Left lung (tissue), 14 donors: ENCODE measurements at places on chromosomes 6 and 20.

- peaks cover 3% of the 10 kb centered on the region for H3K4me1 ChIP-seq
- no peak overlapping the region for H3K27ac ChIP-seq
- no peak for DNase-seq
- no peaks in the 10 kb centered on the region for H3K27me3 ChIP-seq
- H3K36me3 ChIP-seq = no peaks in the 10 kb centered on the region
- no peak overlapping the region for H3K4me3 ChIP-seq
Observed at GRCh38 chr6:149216459-149216858, 101.1 kb upstream of the TAB2 start.

DNA sequence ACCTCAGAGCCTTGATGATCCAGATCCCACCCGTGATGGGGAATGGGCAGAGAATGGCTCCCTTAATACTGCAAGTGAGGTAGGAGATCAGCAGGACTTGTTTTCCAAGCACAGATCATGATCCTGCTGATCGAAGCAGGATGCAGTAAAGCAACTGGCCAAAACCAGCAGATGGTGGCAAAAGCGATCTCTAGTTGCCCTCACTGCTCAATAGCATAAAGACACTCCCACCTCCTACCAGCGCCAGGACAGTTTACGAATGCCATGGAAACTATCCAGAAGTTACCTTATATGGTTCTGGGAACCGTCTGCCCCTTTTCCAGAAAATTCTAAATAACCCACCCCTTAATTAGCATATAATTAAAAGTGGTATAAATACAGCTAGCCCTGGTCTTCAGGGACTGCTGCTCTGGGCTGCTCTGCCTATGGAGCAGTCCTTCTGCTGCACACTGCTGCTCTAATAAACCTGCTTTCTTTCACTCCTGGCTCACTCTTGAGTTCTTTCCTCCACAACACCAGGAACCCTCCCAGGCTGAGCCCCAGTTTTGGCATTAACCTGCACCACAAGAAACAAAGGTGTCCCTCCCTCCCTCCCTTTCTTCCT is 415.8 kb downstream of the PREX1 start:
- no peak for DNase-seq
- no peaks in the 10 kb centered on the region for H3K27me3 ChIP-seq
- no peak overlapping the region for H3K4me3 ChIP-seq
- H3K4me1 ChIP-seq = no peaks in the 10 kb centered on the region
- no peak overlapping the region for H3K27ac ChIP-seq

DNA sequence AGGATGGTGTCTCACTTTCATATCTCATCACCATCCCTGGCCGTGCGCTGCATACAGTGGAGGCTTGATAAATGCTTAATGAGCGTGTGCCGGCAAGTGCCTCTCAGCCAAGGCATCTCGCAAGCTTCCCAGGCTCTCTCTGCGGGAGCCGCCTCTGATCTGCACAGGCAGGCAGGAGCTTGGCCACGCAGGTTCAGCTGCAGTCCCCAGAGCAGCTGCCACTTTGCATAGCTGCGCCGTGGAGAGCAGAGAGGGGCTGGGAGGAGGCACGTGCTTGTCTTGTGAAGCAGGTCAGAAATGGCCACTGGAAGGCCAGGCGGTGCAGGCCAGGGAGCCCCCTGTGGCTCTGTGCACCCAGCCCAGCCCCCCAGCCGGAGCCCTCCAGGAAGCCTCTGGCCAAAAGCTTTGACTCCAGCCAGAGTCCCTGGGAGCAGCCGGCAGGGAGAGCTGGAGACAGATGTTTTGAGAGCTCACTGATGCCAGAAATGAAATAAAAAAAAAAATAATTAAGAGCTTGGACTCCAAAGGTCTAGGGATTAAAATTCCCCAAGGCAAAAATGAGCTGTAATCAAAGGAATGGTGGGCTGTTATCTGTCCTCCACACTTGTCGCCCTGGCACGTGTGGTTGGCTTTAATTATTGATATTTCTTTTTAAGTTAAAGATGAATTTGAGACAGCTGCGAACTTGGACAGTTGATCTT is 377.0 kb downstream of the CDH4 start:
- H3K36me3 ChIP-seq = no peaks in the 10 kb centered on the region
- DNase-seq = peak; percentile 19
- H3K4me3 ChIP-seq = no peak overlapping the region

DNA sequence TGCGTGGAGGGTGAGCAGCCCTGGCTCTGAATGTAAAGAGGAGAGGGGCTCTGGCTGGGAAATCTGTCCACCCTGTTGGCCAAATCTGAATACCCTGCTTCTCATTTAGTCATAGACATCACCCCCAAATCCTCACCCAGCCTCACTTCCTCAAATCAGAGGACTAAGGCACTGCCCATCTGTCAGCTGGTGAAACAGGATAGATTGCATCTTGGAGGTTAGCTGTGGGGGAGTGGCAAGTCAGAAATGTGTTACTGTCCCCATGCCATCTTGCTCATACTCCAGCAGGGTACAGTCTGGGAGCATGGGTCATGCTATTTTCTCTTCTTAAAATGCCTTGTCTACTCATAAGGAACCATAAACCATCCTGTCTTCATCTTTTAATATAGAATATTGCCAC is 9.5 kb upstream of the DTNBP1 start:
- H3K27me3 ChIP-seq = no peaks in the 10 kb centered on the region
- no peaks in the 10 kb centered on the region for H3K36me3 ChIP-seq
- DNase-seq = no peak
- H3K4me3 ChIP-seq = no peak overlapping the region
- no peak overlapping the region for H3K27ac ChIP-seq

GRCh38 chr20:56187534-56188165 is 60.9 kb upstream of the MC3R start:
- H3K4me3 ChIP-seq = no peak overlapping the region
- H3K27me3 ChIP-seq = no peaks in the 10 kb centered on the region
- H3K27ac ChIP-seq = no peak overlapping the region
- no peak for DNase-seq
- H3K36me3 ChIP-seq = no peaks in the 10 kb centered on the region

GRCh38 chr20:57695012-57695411 is 14.8 kb downstream of the PMEPA1 start:
- peaks cover 19% of the 10 kb centered on the region for H3K4me1 ChIP-seq
- no peaks in the 10 kb centered on the region for H3K36me3 ChIP-seq
- no peaks in the 10 kb centered on the region for H3K27me3 ChIP-seq
- no peak overlapping the region for H3K4me3 ChIP-seq
- DNase-seq = no peak

DNA sequence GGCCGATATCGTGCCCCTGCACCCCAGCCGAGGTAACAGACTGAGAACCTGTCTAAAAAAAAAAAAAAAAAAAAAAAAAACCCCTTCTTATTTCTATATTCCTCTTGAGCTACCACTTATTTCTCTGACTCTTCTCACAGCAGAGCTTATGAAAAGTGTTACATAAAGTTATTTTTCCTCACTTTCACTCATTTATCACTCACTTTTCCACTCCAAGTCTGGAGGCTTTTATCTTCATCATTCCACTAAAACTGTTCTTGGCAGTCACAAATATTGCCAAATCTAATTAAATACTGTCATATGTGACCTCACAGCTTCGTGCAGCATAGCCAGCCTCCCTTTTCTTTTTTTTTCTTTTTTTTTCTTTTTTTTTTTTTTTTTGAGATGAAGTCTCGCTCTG is 131.2 kb downstream of the KLHL32 start:
- no peak for DNase-seq
- H3K4me1 ChIP-seq = no peaks in the 10 kb centered on the region
- H3K36me3 ChIP-seq = no peaks in the 10 kb centered on the region
- no peaks in the 10 kb centered on the region for H3K27me3 ChIP-seq

DNA sequence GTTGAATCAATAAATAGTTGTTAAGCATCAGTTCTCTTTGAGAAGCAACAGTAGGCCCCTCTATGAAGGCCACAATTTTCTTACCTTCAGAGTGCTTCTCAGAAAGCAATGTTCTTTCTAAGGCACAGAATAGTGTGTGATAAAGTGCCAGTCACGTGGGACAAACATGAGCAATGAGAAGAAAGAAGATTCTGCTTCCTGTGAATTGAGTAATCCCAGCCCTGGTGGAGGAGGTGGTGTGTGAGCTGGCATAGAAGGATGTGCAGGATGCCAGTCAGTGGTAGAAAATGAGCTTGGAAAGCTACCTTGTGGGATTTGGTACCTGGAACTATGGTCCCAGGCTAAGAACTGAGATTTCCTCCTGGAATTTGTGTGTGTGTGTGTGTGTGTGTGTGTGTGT is 21.7 kb downstream of the KIZ start:
- no peak overlapping the region for H3K27ac ChIP-seq
- no peaks in the 10 kb centered on the region for H3K27me3 ChIP-seq
- H3K4me1 ChIP-seq = no peaks in the 10 kb centered on the region
